Fibroblast of skin of right quadriceps (primary cell): ENCODE measurements at places on chromosomes 3 and 15.
A peak's percentile ranks its signal among the peaks of the same experiment; 100 is the strongest.

DNA sequence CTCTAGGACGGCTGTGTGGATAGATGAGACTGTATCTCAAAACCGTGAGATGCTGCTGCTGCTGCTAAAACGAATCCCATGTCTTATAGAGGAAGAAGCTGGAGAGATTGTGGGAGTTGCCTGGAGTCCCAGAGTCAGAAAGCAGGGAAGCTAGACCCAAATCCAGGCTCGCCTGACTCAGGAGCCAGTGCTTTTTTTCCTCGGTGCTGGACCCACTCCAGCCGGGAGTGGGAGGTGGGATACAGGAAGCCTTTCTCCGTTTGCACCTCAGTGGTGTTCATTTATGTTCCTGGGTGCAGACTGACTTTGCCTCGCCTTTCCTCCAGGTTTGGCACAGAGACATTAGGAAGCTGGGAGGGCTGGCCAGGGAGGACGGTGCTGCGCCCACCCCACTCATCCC, 150.9 kb upstream of the LINGO1 start:
- no peak for DNase-seq

GRCh38 chr15:80783260-80783659, 4.1 kb downstream of the CEMIP start:
- DNase-seq: no peak

- no peak for DNase-seq
Measured at GRCh38 chr3:3281024-3281423, 101.5 kb upstream of the CRBN start.

- DNase-seq: peak; percentile 17
Measured at GRCh38 chr3:125662675-125663074, 67.4 kb upstream of the OSBPL11 start.

DNA sequence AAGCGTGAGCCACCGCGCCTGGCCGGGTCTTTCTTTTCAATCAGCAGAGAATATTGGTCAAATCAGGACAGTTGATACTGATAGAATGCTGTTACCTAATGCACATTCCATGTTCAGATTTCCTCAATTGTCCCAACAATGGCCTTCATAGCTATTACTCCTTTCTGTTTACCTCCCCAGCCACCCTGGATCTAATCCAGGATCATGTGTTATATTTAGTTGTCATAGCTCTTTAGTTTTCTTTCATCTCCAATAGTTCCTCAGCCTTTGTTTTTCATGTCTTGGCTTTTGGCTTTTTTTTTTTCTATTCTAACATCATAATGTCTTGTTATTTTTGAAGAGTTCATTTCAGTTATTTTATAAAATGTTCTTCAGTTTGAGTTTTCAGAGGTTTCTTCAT, 14.6 kb downstream of the USP3 start:
- DNase-seq: no peak

DNA sequence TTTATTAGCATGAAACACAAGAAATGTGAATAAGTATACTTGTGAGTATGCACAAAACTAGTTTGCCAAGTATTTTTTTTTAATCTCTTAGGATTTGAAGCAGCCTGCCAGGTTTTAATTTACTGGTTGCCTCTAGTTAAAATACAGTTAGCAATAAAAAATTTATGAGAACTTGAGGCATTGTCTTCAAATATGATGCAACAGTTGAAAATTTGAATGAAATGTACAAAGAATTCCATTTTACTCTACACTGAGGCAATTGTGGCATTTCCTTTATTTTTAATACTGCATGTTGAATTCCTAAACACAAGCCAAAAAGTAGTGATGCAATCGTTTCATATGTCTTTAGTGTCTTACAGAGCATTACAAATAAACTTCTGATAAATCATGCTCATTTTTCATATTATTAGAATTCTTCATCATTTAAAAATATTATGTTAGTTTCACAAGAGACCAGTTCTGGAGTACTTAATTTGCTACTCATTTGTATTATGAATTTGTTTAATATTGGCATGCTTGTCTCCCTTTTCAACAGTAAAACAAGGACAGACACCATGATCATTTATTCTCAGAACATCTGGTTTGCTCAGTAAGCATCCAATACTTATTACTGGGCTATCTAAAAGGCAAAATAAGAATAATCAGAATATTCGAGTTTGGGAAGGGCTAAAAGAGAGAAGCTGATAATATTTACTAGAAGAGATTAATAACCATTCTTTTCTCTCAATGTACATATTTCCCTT, 124.8 kb upstream of the PTX3 start:
- peak; percentile 96 for DNase-seq

GRCh38 chr3:17544632-17545031, 197.8 kb downstream of the TBC1D5 start:
- peak; percentile 4 for DNase-seq

DNA sequence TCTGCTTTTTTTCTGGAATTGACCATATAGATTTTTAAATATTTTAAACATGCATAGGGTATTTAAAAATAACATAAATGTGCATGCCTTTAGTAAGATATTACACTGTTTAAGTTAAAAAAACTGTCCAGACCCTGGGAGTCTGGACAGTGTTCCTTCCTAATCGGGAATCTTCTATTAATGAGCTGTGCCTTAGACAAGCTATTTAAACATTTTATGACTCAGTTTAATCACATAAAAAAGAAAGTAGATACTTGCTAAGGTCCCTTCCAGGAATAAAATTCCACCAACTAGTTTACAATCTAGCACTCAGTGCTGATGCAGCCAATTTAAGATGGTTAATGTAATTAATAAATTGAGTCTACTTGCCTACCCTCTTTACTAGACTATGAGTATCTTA, 140.4 kb upstream of the DPH6 start:
- no peak for DNase-seq

DNA sequence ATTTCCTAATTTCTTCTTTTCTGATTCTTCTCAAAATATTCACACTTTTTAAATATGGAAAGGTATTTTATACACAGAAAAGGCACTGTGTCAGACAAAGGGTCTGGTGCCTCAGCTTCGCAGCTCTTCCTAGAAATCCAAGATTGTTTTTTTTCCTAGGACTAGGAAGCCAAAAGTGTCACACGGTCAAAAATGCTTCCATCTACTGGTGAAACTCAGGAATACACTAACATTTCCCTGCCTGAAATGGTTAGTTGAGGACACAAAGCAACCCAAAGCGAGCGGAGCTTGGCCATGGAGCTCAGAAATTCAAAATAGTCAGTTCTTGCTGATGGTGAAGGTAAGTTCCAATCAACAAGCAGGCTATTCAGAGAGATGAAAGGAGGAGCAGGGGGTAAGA, 426.5 kb upstream of the RASGRP1 start:
- DNase-seq: peak; percentile 73

- DNase-seq: no peak
Measured at GRCh38 chr15:98504998-98505397, 143.3 kb upstream of the IGF1R start.

DNA sequence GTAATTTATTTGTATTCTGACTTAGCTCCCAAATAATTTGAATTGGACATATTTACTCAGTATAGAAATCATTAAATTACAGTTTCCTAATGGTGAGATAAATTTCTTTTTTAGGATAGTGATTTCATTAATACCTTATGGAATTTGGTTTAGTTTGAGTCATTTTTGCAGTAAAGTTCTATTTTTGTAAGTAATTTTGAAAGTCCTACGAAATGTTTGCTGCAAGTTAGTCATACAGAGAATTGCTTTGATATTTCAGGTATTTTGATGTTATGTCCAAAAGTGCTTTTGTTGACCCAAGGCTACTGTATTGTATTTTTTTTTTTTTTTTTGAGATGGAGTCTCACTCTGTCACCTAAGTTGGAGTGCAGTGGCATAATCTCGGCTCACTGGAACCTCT, 41.7 kb downstream of the TCF12 start:
- DNase-seq: no peak

GRCh38 chr3:156397534-156397933, 157.4 kb downstream of the SSR3 start:
- DNase-seq: no peak

DNA sequence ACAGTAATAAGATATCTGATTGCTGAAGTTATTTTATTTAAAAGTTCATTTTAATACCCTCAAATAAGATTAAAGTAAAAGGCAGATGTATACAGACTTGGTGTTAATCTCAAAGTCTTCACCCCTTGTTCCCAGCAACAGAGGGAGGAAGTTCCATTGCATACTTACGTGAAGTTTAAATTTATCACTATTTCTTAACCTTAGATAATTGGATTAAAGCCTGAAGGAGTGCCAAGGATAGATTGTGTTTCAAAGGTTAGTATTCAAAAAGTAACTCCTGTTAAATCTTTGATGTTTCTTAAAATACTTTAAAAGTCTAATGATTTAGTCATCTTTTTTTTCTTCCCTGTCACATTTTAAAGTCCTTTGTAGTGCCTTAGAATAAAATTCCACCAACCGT, 39.3 kb downstream of the ATP1B3 start:
- DNase-seq: peak; percentile 41

DNA sequence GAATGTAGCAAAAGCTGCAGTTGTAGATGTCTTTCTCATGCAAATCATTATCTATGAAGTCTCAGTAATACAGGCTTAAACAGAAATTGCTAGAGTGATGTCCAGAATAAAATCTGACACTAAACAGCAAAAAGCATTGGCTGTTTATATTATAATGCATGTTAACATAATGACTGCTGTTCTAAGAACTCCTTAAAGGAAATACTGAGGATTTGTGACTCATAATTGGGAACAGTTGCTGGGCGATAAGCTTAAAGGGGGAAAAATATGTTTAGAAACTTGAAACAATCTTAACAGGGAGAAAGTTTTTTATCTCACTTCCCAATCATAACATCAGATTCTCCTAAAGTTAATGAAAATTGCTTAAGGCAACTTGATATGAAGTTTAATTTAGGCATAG, 17.5 kb downstream of the TIPARP start:
- DNase-seq: peak; percentile 85
